ENCODE measurements at places on chromosomes 7 and 10.

DNA sequence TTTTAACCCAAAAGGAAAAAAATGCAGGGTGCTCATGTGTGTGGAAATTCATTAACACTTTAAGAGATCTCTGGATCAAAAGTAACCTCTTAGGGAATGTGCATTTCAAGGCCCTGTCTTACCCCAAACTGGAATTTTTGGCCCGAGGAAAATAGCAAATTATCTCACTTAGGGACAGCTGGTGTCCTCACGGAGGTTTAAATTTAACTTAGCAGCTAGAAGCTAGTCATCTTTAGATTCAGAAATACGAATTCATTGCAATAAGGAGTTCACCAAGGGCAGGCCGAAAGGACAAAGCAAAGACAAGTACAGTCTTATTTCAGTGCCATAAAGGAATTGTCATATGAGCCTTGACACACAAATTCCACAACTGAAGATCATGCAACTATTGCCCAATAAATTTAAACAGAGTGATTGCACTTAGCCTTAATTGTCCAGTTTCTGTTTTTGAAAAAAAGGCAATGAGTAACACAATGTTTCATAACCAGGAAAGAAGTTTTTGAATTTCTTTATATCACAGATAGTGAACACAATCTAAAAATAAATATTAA is 22.4 kb upstream of the SEMA3C start:
- no peak for DNase-seq

- no peak for DNase-seq
These were observed at the start of gene NMT2 for GRCh38 chr10:15168291-15168785. Gene NMT2 (minus strand): TSS chr10:15168693. CDS start chr10:15168612, 81 bp downstream.

DNA sequence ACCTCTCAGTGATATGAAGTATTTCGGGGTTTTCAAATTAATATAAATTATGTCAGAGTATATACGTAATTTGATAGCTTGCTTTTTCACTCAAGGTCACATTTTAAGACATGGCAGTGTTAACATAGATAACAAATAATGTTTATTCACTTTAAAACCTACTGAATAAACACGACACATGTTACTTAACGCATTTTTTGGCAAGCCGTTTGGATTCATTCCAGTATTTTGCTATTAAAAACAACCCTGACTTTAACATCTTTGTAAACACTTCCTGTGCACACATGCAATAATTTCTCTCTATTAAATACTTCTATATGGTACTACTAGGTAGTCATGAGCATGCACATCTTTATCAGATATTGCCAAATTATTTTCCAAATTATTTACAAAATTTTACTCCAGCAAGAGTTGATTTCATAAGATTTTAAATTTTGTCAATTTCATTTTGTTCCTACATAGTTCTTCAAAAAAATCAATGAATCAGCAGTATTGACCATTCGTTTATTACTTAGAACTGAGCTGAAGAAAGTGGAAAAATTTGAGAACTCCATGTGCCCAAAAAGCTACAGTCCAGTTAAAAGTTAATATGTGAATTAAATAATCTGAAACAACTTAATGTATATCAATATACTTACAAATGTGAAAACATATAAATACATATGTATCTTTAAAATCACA is 26.8 kb upstream of the THSD7A start:
- no peak for DNase-seq

- DNase-seq: no peak
These were observed 4.8 kb downstream of the MINDY4 start for GRCh38 chr7:30775992-30776391.

- no peak for DNase-seq
These were observed 831 bp downstream of the CCDC7 start for GRCh38 chr10:32446536-32447406.

GRCh38 chr10:132897516-132898381 is 44.6 kb downstream of the CFAP46 start:
- no peak for DNase-seq

GRCh38 chr10:76161301-76161582 is 729.8 kb downstream of the LRMDA start:
- no peak for DNase-seq

DNA sequence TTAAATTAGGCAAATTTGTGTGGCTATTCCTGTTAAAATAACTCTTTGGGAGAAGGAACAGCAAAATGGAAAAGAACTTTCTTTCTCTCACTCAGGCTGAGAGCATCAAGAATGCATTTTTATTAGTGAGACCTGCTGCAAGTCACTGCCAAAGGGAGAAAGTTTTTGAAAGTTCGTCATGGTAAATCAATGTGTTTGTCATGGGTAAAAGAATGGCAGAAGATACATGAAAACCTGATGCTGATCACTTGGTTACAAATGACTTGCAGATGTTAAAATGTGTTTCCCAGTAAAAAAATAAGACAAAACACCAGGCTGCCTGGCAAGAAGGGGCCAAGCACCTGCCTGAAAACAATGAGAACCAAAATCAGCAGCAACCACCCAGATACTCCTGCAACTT is 484.7 kb upstream of the NRP1 start:
- no peak for DNase-seq

- DNase-seq: no peak
These were observed 73.5 kb upstream of the VIPR2 start for GRCh38 chr7:159218170-159218569.

DNA sequence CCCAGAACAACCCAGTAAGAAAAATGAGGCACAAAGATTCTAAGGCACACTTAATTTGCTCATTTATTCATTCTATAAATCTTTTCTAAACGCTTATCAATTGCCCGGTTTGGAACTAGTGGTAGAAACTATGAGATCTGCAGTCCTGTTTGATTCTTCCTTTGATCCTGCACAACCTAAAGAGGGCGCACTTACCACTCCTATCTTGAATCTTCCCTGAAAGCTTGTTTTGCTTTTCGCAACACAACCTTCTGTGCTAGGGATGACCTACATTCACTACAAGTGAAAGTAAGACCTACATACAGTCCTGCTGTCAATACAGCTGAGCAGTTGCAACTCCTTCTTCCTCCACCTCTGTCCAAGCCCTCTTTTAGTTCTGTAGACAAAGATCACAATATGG is 12.6 kb upstream of the ARL4A start:
- peak; percentile 69 for DNase-seq

DNA sequence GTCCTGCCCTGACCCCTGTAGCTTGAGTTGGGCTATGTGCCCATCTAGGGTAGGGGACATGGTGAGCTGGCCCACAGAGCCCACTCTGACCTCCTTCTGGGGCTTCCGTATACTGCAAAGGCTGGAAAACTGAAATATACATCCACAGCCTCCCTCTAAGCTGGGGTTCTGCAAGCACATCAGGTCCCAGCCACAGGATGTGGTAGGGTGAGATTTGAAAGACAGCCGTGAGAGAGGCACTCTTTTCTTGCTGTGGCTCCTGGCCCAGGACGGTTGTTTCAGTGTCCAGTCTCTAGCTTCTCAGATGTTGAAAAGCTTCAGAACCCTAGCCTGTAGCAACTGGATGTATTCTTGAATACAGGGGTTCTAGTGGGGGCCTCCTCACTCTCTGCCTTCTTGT is 60.1 kb upstream of the ADRB1 start:
- peak; percentile 10 for DNase-seq

DNA sequence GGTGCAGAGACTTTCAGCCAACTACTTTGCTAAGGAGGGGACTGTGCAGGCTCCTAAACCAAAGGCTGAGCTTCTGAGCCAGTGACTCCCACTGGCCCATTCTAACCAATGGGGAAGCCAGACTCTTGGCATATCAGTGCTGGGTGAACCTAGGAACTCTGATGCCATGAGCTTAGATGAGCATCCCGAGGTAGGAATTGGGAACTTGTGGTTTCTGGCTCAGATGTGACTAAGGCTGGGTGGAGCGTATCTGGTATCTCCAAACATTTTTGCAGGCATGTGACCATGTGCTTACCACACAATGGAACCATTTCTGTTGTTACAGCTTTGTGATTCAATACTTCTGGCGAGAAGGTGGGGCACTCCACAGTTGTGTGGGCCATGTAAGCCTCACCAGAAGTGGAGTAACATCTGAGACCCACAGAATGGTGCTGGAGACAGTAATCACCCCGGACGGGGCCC is 2.5 kb upstream of the AVPI1 start:
- no peak for DNase-seq

GRCh38 chr10:15764892-15765454 is 45.3 kb upstream of the ITGA8 start:
- no peak for DNase-seq

DNA sequence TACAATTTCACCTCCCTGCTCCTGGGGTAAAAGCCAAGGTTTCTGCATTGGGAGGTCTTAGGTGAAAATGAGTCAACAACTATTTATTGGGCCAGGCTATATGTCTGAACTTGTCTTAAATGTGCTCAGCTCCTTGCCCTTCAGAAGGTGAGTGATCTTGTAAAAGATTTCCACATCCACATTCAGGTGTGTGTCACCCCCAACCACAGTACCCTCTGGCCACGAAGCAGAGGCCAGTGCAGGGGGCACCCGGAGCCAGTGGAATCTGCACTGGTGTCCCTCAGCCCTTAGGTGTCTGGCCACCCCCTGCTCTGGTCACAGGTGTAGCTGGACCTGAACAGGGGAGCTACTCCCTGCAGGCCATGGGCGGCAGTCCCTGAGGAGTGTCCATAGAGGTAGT is 198.5 kb downstream of the PAXIP1 start:
- DNase-seq: no peak

DNA sequence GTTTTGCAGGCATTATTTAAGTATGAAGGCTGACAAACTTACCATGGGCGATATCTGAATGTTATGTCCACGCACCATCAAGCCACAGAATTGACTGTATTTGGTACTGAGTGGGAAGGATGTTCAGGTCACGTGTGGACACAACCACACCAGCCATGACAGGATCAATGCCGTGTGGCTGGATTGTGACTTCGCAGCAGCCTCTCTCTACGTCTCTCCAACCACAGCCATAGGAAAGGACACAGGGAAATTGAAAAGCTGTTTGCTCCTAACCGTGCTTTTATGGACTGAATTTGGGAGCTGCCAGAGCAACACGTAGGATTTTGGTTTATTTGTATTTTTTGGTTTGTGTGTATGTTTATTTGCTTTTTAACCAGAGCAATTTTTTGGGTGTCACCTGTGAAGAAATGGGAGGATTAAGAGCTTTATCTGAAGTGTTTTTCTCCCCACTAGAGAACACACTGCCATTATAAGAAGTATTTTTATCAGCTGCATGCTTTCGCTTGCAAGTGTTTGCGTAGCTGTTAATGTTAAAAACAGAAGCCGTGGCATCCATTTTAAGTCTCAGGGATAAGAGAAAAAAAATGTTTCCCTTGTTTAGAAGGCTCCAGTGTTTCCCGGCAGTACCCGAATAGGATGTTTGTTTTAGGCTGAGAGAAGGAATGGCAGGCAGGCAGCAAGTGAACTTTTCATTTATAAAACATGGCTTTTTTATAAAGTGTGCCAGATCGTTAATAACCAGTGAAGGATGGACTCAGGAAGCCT is 401.1 kb upstream of the NFE2L3 start:
- DNase-seq: no peak

DNA sequence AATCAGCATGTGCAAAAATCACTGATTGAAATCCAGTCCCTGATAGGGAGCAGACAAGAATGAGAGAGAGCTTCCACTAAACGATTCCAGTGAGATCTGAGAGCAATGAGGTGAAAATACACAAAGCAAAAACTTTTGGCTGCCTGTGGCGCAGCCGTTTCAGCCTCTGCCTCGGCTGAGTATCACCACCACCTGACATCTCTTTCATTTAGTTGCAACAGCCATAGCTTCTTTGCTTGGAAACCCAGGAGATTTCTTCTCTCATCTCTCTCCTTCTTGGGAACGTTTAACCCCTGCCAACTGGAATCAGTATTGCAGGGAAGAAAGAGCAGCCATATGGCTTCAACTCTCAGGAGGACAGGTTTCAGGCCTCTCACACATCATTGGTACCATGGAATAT is 237.3 kb upstream of the AGK start:
- no peak for DNase-seq

- no peak for DNase-seq
These were observed 6.4 kb upstream of the PRKCQ start for GRCh38 chr10:6586501-6586900.

GRCh38 chr7:152583006-152583405 is 92.9 kb downstream of the XRCC2 start:
- DNase-seq: no peak

GRCh38 chr10:50396491-50397311 is 145.4 kb upstream of the ASAH2 start:
- DNase-seq: no peak

GRCh38 chr10:27225011-27225590 is 15.5 kb downstream of the ACBD5 start:
- no peak for DNase-seq

DNA sequence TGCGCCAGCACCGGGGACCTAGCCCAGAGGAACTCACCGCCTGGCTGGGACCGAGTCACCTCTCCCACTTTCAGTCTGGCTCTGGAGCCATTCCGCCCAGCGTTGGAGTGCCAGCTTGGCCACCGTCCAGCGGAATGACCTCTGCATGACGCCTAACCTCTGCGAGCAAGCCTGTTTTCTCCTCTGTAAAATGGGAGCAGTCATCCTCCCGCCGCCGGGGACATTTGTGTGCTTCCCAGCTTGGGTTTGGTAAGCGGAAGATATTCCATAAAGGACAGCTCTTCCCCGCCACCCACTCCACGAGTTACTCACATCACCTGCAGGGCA is 1.3 kb upstream of the ZCCHC24 start:
- no peak for DNase-seq

DNA sequence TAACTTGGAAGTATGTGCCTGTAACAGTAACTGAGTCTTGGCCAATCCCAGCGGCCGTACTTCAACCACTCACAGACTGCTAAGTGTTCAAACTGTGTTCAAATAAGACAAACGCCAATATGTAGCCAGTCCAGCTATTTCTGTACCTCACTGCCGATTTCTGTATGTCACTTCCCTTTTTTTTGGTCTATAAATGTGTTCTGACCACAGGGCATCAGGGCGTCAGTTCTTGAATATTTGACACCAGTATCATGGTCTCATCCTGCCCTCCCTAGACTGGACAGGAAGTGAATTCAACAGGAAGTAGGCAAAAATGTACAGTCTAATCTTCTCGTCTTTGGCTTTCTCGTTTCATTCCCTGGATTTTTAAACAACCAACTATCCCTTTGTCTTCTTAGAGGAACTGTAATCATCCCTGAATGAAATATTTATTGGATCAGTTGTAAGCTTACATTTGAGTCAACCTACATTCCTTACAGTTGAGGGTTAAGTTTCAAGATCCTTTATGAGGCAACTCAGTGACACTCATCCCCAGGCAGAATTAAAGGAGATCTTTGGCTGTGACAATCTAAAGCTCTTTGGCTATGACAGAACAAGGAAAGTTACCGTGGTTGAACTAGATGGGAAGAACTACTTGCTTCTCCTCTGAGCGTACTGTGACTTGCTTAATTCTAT is 232.7 kb downstream of the NSUN6 start:
- DNase-seq: no peak

DNA sequence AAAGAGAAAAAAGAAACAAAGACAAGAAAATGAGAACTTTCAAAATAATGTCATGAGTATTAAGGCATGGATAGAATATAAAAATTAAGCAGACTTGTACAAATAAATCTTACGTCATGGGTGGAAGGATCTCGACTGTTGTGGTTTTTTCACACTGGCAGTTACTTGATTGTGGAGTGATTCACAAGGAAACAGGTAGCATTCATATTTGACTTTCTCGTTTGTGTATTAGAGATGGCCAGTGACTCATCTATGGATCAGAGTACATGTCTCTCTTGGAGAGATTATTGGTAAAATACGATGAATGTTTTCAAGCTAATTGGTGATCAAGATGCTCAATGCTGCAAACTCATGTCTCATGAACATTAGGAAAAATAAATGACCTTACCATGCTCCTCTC is 564.3 kb downstream of the GATA3 start:
- no peak for DNase-seq

Data from central memory CD4-positive, alpha-beta T cell (primary cell).